Stimulated activated CD8-positive, alpha-beta memory T cell treated with anti-CD3 and anti-CD28 coated beads, Interleukin-4, amount 100 ng/mL, for 1 hour (primary cell): ENCODE measurements at places on chromosomes 11 and 22.

GRCh38 chr22:27312966-27313855 lies 488.3 kb downstream of the MN1 start:
- no peak for DNase-seq

- DNase-seq: no peak
Measured at GRCh38 chr11:44290208-44290607, 19.7 kb downstream of the ALX4 start.

- no peak for DNase-seq
Measured at GRCh38 chr11:111759778-111760407, 6.3 kb downstream of the PPP2R1B start.

GRCh38 chr22:46196278-46196677 lies 46.0 kb downstream of the PPARA start:
- DNase-seq: no peak

GRCh38 chr11:124769806-124770774 lies 8.0 kb upstream of the ESAM start:
- no peak for DNase-seq

DNA sequence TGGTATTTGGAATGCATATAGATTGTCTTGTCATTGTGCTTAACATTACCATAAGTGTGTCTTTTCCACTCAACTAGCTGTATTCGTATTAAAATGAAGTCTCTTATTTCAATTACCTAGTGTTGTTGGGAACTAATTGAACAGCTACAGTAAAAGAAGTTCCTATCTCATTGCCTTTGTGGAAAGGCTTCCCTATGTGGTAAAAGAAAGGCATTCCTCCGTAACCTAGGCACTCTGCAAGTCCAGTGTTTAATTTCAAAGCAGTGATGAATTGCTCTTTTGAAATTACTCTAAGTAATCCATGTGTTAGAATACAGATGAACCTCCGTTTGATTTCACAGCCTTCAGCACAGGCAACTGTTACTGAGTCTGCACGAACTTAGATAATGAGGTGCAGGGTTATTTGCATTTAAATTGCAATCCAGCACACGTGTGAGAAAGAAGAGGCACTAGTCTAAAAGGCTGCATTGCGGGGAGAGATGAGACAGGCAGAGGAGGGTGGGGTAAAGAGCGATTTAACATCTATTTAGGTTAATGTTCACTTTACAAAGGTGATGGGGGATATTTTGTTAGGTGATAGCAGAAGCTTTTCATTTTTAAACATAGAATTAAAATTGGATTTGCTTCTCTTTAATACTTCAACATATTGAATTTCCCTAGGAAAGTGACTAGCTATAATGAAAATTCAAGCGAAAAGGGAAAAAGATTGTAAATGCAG lies 25.0 kb upstream of the CRTAM start:
- no peak for DNase-seq

DNA sequence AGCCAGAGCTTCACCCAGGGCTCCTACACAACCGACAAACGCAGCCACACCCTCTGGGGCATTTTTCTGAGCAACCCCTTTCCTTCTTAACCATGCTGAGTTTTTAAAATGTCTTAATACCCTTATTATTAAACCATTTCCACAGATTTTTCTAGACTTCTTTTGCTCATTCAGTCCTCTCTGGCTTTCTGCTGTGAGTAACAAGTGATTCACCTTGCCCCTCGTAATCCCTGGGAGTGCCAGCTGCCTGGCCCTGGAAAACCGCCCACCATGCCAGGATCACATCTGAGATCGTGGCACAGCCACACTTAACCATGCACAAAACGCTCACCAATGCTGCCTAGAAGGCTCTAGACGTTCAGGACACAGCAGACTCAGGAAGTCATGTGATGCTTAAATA lies 25.4 kb downstream of the YPEL1 start:
- DNase-seq: no peak

- no peak for DNase-seq
Measured at GRCh38 chr11:112507281-112507680, 246.6 kb upstream of the PLET1 start.

GRCh38 chr22:17846326-17846992 lies 72.2 kb upstream of the BID start:
- DNase-seq: no peak

DNA sequence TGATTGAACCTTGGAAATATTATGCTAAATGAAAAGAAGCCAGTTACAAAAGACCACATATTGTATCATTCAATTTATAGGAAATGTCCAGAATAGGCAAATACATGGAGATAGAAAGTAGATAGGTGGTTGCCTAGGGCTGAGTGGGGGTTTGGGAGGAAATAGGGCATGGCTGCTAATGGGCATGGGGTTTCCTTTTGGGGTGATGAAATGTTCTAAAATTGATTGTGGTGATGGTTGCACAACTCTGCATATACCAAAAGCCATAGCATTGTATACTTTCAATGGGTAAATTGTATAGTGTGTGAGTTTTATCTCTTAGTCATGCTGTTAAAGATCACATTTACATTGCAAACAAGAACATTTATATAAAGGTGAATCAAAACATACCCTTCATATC lies 48.7 kb downstream of the LDLRAD3 start:
- no peak for DNase-seq

DNA sequence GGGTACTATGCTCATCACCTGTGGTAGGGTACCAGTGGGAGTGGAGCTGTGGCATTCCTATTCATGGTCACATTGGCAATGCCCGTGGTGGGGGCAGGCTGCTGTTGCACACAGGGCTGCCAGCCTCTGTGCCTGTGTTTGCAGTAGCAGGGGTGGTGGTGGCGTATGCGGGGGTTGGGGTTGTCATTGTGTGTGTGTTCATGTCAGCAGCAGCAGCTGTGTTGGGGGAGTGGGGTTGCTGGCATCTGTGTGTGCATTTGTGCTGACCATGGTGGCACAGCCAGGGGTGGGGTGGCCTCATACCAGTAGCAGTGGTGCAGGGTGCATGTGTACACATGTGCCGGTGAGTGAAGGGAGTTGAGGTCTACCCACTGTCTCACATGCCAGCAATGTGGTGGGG lies 34.4 kb downstream of the TMEM225 start:
- DNase-seq: no peak
